Activated CD4-positive, alpha-beta T cell treated with anti-CD3 and anti-CD28 coated beads for 36 hours (primary cell): ENCODE measurements at places on chromosomes 2 and 18. TPM values are rescaled to one million over a fixed set of nuclear protein-coding genes. Genes with fewer than 3 reads are reported as not detected.

DNA sequence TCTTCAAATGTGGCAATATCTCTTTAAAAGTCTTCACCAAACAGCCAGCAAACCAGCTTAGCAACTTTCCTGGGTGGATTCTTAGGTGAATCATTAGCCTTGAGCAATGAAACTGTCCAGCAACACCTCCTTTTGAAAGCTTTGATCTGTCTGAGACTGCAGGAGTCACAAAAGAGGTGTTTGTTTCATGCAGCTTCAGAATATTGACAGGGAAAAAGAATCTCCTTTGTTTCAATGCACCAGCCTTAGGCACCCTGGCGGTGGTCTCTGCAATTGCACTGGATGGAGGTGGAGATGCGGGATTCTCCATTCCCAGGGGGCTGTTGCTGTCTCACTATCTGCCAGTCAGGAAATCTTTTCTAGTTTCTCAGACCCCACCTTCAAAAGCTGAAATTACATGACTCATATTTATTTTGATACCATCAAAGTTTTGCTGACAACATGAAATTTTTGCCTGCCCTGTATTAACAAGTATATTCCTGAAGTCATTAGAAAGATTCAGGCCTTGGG lies 76.0 kb upstream of the DSG1 start:
- DNase-seq = no peak

DNA sequence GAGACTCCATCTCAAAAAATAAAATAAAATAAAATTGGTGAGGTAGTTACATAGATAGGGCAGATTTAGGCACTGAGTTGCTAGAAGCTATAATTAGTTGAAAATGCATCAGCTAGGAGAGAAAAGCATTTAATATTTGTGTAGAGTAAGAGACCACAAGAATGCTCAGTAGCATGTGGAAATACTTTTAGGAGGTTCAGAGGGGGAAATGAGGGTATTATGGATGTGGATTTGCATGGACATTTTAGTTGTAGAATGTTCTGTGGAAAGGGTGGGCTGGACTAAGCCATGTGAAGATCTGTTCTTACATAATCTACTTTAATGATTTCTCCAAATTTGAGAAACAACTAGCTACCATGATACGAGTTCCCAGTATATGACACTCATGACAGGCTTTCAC lies 95.5 kb downstream of the ATP9B start:
- DNase-seq = no peak

Gene TBR1
- total RNA-seq = 0.04 TPM

Gene SERPINB10
- total RNA-seq = not detected

DNA sequence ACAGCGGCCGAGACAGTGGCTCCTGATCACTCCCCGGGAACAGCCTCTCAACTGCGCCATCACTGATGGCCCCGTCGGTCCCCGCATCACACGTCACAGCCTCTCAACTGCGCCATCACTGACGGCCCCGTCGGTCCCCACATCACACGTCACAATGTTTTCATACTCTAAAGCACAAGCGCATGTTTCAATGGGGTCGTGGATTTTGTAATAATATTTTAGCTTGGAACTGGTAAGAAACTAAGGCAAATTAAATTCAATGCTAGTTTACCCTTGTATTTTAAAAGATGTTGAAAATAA lies 44.2 kb upstream of the CTDP1 start:
- DNase-seq = no peak

- no peak for DNase-seq
Observed at GRCh38 chr2:219507581-219508443, 6.5 kb upstream of the ASIC4 start.

GRCh38 chr2:1775511-1776035 lies 31.3 kb upstream of the PXDN start:
- DNase-seq = no peak

GRCh38 chr2:112728029-112728362 lies 7.2 kb downstream of the NT5DC4 start:
- DNase-seq = no peak

Gene FAM110C
- total RNA-seq = 0.51 TPM

- peak; percentile 26 for DNase-seq
Observed at GRCh38 chr2:24317491-24317920, 42.8 kb downstream of the ITSN2 start.

- no peak for DNase-seq
Observed at GRCh38 chr2:98501876-98502275, 57.2 kb downstream of the INPP4A start.

Gene MYO3B
- 1.2 TPM for total RNA-seq

Gene PGAP1
- 22.2 TPM for total RNA-seq

- DNase-seq = no peak
Observed at GRCh38 chr2:170012773-170013172, 165.2 kb upstream of the MYO3B start.

DNA sequence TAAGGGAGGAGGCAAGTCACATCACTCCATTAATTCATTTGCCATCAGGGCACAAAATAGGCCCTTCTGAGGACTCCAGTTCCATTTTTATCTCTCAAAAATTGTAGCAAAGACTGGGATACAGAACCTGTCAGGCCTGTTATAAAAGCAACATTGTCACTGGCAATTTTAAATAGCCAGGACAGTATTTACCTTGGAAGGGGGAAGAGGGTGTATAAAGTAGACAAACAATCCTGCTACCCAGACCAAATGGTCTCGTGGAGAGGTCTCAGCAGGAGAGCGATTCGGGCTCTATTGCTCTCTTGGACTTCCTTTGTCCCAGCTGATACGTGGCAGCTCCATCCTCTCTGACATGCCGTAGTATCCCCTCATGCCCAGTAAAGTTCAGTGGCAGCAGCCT lies 740.3 kb upstream of the HS6ST1 start:
- no peak for DNase-seq
